Sigmoid colon (tissue), 7 donors: ENCODE measurements at places on chromosomes 4 and X.
A peak's percentile ranks its signal among the peaks of the same experiment; 100 is the strongest.

DNA sequence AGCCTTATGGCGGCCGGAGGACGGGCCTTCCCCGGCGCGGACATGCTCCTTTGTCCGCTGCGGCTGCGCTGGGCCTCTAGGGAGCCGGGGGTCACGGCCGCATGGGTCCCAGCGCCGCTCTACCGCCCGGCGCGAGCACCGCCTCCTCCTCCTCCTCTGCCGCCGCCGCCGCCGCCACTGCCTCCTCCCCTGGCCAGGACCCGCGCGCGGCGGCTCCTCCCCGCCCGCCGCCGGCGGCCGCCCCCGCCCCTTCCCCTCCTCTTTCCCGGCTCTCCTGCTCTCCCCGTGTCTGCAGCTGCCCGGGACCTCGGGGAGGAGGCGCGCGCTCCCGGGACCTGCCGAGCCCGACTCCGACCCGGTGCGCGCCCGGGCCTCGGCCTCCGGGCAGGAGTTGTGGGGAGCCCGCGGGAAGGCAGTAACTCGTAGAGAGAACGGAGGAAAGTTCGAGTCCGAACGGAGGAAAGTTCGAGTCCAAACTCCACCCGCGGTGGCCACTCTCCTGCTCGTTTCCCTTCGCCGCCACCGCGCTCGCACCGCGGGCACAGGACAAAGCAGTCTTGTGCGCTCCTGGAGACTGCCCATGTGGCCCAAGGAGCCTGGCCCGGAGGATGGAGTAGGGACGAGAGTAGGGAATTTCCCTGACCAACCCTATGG is at the start of gene ADGRA3:
Gene ADGRA3, minus strand, starts transcription at position 179 of the 654 bp plus-strand sequence. CDS start 282 bp downstream, outside the sequence.
- peak; percentile 88 for DNase-seq

GRCh38 chr4:168421671-168422070 is 58.6 kb downstream of the DDX60L start:
- no peak for DNase-seq

- no peak for DNase-seq
Measured at GRCh38 chrX:150594584-150594983, 26.2 kb downstream of the MTM1 start.

DNA sequence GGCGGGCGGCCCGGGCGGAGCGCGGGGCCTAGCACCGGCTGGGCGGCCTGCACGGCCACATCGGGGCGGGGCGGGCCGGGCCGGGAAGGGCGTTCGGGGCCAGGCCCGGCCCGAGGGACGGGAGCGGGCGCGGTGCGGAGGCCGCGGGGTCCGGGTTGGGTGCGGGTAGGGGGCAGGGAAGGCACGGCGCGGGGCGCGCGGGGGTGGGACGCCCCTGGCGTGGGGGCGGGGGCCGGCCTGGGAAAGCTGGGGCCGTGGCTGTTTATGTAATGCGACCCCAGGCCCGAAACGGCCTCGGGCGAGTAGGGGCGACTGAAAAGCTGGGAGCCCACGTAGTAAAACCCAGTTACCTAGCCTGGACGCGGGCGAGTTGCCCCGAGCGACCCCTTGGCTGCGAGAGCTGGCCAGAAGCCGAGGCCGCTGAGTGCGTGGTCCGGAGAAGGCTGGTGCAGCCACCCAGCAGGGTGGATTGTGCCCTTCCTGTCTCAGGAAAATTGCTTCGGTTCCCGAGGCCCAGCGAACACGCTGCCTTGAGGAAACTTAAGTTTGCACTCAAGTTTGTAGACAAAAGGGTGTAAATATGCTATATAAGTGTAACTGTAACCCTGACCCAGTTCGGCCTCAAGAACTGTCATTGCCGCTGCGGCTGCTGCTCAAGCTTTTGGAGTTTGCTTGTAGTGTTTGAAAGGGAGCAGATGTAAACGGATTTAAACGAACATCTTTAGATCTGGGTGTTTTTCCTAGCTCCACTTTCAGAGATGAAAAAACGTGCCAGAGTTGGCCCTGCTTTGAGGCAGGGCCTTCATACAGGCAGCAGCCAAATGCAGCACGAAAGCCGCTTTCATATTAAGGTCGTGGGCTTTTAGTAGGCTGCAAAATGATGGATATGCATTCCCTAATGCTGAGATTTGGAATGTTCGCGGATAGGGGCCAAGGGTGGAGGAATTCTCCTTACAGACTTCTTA is 674 bp downstream of the SEC24B start:
- DNase-seq = peak; percentile 71

DNA sequence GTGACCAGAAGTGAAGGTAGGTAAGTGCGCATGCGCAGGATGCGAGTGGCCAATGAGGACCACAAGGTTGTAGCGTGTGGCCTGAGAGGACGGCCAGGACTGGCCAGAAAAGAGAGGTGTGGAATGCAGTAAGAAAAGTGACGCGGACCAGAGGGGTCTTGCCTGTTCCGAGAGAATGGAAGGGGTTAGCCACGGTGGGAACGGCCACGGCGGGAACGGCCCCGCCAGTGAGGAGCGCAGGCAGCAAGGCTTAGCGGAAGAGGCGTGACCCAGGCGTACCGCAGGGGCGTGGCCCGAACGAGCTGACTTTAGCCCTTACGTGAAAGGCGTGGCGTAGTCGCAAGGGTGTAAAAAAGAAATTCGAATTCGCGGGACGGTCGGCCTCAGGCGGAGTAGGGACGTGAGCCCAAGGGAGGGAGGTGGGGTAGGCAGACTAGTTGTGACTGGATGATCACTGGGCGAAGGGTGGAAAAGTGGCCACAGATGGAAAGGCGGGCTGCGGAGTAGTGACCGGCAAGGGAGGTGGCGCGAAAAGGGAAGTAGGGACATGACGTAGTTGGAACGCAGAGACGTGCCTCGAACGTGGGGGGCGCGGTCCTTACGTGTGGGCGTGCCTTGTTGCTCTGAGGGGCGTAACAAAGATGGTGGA is 10.4 kb upstream of the CLTRN start:
- DNase-seq = peak; percentile 99

DNA sequence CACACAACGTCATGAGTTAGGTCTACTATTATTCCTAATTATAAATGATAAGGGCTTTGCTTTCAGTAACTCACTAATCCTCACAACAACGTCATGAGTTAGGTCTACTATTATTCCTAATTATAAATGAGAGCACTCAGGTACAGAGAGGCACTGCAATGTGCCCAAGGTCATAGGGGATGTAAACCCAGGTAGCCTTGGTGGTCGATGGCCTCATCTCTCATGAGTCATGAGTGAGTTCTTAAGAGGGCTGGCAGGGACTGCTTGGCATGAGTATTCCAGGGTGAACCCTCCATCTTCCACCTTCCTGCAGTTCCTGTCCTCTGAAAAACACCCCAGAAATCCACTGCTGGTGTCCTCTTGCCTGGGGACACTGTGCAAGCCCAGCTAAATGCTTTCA is 317.1 kb downstream of the STK32B start:
- DNase-seq = no peak

GRCh38 chr4:62199291-62199810 is 999.2 kb downstream of the ADGRL3 start:
- DNase-seq = no peak

DNA sequence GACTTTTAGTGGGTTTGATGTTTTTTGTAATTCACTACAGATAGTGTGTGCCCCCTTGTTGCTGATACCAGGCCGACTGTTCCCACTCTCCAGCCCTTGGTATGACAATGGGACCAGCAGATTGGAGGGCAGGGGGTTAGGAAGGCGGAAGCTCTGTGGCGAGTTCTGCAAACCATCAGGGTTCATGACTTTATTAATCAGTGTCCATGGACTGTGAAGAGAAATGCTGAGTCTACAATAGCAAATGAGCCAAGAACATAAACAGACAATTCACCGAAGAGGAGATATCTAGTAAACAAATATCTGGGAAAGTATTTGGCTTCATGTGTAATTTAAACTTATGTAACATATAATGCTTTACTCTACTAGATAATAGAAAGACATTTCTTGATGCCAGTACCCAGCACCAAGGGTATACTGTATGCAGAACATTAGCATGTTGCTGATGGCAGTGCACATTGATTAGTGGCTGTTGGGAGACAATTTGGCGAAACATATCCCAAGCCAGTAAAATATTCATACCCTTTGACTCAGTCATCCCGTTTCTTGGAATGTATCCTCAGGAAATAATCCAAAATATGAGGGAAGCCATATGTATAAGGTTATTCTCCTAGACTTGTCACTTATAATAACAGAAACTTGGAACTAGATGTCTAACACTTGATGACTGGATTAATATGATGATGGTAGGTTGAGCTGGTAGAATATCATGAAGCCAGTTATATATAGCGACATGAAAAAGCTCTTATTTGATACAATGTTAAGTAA is 169.4 kb downstream of the PTTG2 start:
- no peak for DNase-seq

DNA sequence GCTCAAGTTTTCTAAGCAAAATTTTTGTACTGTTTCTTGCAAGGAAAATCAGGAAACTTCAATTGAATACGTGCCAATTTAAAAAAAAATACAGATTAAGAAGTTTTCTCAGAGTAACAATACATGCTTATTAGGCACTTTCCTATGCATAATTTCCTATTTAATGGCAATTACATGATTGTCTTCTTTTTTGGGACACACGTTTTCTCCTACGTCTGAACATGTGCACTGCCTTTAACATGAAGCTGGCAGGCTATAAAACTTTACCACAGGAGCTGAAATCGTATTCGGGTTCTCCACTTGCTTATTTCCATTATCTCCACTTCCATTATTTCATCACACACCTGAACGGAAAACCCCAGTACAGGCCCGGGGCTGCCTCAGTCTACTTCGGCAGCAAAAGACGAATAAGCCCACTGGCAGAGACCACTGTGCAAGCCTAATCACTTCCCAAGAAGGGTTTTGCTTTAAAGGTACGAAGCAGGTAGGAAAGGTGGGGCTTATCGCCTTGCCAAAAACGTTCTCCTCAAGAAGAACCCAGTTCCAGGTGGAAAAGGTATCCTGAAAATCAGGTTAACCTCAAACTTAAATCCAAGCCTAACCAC is 575 bp downstream of the RCHY1 start:
- DNase-seq = no peak

GRCh38 chrX:85808217-85808616 is 239.1 kb downstream of the CHM start:
- DNase-seq = no peak
